Stimulated activated memory B cell treated with anti-CD40 and anti-IgM and Interleukin-4, amounts not matched to agents 10 μg/mL and 1 μg/mL and 100 μg/mL, for 72 hours (primary cell): ENCODE measurements at places on chromosomes 2 and 18.

DNA sequence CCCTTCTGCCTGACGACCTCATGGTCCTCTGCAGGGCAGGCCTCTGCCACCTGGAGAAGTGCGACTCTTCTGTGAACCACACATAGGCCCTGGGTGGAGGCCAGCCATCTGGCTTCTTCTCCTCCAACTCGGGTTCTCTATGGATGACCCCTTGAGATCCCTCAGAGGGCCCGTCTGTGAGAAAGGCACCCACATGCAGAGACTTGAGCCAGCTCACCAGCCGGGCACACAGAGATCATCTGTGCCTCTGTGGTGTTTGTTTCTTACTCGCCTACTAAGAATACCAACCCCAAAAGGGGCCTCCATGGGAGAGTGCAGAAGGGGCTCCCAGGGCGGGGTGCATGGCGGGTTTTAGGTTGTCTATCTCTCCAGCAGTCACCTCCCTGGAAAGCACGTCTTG, 176.5 kb upstream of the SALL3 start:
- no peak for ATAC-seq

GRCh38 chr18:31684279-31685096, at the start of gene B4GALT6:
Gene B4GALT6 (minus strand): TSS chr18:31684581. CDS start chr18:31684426, 155 bp downstream.
- ATAC-seq, result peak; percentile 59

GRCh38 chr2:122273785-122274419, 518.5 kb downstream of the TSN start:
- no peak for ATAC-seq

DNA sequence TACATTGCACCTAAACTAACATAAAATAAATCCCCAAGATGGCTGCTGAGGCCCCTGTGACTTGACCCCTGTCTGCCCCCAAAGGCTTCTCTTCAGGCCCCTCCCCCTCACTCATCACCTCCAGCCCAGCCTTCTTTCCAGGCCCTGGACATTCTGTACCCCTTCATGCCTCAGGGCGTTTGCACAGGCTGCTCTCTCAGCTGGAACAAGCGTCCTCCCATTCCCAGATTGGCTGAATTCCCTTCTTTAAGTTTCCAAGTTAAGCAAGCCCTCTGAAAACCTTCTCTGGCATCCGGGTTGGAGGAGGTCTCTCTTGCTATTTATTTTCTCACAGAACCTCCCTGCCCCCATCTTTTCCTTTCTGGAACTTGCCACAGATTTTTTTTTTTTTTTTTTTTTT, 165.2 kb upstream of the BCL2L11 start:
- no peak for ATAC-seq

GRCh38 chr2:144924827-144925226, 404.9 kb upstream of the ZEB2 start:
- no peak for ATAC-seq

DNA sequence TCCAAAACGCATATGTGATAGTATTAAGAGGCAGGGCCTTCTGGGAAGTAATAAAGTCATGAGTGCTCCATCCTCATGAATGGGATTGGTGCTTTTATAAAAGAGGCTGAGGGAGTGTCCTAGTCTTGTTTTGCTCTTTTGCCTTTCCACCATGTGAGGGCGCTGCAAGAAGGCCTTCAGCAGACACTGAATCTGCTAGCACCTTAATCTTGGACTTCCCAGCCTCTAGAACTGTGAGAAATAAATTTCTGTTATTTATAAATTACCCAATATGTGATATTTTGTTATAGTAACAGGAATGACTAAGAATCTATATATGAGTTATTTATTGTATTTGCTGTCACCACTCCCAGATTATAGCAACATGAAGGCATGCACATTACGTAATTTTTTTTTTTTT, 63.5 kb downstream of the PLA2R1 start:
- ATAC-seq, result no peak

DNA sequence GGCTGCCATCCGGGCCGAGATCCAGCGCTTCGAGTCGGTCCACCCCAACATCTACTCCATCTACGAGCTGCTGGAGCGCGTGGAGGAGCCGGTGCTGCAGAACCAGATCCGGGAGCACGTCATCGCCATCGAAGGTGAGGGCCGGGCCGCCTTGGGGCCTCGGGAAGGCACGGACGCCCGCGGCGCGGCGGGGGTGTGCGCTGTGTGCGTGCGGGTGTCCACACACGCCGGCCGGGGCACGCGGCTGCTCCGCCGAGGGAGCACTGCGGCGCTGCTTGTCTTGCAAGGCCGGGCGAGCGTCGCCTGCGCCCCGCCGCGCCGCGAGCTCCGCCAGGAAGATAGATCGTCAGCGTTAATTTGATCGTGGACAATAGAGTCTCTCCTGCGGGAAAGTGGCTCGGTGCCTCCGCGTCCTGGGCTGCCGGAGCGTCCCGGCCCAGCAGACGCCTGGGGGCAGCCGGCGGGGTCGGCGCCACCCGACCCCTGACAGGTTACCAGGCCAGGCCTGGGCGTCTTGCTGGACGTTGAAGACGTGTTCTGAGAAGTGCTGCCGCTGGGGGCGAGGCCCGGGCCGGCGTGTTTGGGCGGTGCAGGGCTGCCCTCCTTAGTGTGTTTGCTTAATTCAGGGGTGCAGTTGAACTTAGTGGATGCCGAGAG, 1.0 kb downstream of the AGAP1 start:
- ATAC-seq, result no peak

GRCh38 chr18:37424507-37424906, 141.1 kb downstream of the CELF4 start:
- ATAC-seq, result no peak
